A549 treated with Hydrocortisone at 1 μM for 4 hours (cell line): ENCODE measurements at places on chromosomes 16 and 17. TPM values are rescaled to one million over a fixed set of nuclear protein-coding genes. Genes with fewer than 3 reads are reported as not detected.

The CA7 gene
- 0.09 TPM in 1 of 5 replicates, not detected in the others for total RNA-seq

The ATF7IP2 gene
- total RNA-seq: 9.9 to 12.4 TPM (median 10.6 TPM) in 5 replicates

The TP53TG3C gene
- 0.23 to 0.84 TPM (median 0.26 TPM) in 4 of 5 replicates, not detected in the other for total RNA-seq

The HNF1B gene
- 16.4 to 19.5 TPM (median 18.7 TPM) in 5 replicates for total RNA-seq

The NGFR gene
- 0.82 to 1.1 TPM (median 0.90 TPM) in 5 replicates for total RNA-seq

The ZNF652 gene
- 6.7 to 9.5 TPM (median 9.0 TPM) in 5 replicates for total RNA-seq

The IKZF3 gene
- not detected in 5 replicates for total RNA-seq

The LRRC75A gene
- total RNA-seq: 0.80 to 1.4 TPM (median 0.85 TPM) in 5 replicates

The HOXB7 gene
- 28.6 to 32.1 TPM (median 31.4 TPM) in 5 replicates for total RNA-seq

The OGFOD3 gene
- 20.3 to 25.1 TPM (median 22.9 TPM) in 5 replicates for total RNA-seq

The TOX3 gene
- 0.15 to 0.47 TPM (median 0.27 TPM) in 5 replicates for total RNA-seq

The NHERF2 gene
- 49.8 to 63.3 TPM (median 62.7 TPM) in 5 replicates for total RNA-seq

The CDH8 gene
- total RNA-seq: 0.31 to 0.55 TPM (median 0.44 TPM) in 5 replicates

The SMIM36 gene
- total RNA-seq: not detected in 5 replicates

The LGALS9C gene
- total RNA-seq: not detected in 5 replicates

The HS3ST3B1 gene
- 0.93 to 1.2 TPM (median 1.2 TPM) in 5 replicates for total RNA-seq

The CCL18 gene
- total RNA-seq: not detected in 5 replicates

The MYH2 gene
- not detected in 5 replicates for total RNA-seq

The KRTAP17-1 gene
- not detected in 5 replicates for total RNA-seq

The KRT31 gene
- total RNA-seq: not detected in 5 replicates

The CA4 gene
- 0.09 to 0.29 TPM (median 0.20 TPM) in 3 of 5 replicates, not detected in the others for total RNA-seq

The PDK2 gene
- total RNA-seq: 13.8 to 17.7 TPM (median 15.1 TPM) in 5 replicates

The SCGB1C2 gene
- total RNA-seq: not detected in 5 replicates

The EVPL gene
- total RNA-seq: 14.7 to 18.8 TPM (median 16.8 TPM) in 5 replicates

The ANKRD13B gene
- total RNA-seq: 22.8 to 29.6 TPM (median 26.4 TPM) in 5 replicates

The CDRT15 gene
- not detected in 5 replicates for total RNA-seq

The NPIPB6 gene
- 1.6 to 2.3 TPM (median 1.9 TPM) in 5 replicates for total RNA-seq

The CDK3 gene
- 2.8 to 5.7 TPM (median 4.7 TPM) in 5 replicates for total RNA-seq

The C16orf54 gene
- not detected in 5 replicates for total RNA-seq

The KCNG4 gene
- total RNA-seq: not detected in 5 replicates

The CYBA gene
- 232 to 308 TPM (median 278 TPM) in 5 replicates for total RNA-seq

The SMIM5 gene
- total RNA-seq: 0.59 to 1.1 TPM (median 0.89 TPM) in 5 replicates
